ENCODE measurements at places on chromosomes 1 and 21. TPM values are rescaled to one million over a fixed set of nuclear protein-coding genes. Genes with fewer than 3 reads are reported as not detected.

Gene CATSPERE
- polyA plus RNA-seq = 0.83 TPM

Gene PTCH2
- polyA plus RNA-seq = 15.4 TPM

Gene CTSE
- polyA plus RNA-seq = 0.34 TPM

Gene ZSWIM5
- 0.55 TPM for polyA plus RNA-seq

Gene BTBD8
- 2.7 TPM for polyA plus RNA-seq

GRCh38 chr1:49356594-49356993 is 579.9 kb upstream of the BEND5 start:
- DNase-seq = no peak

GRCh38 chr1:115076384-115076915 is 12.9 kb downstream of the TSPAN2 start:
- DNase-seq = no peak

GRCh38 chr1:7552402-7552801 is 218.7 kb upstream of the VAMP3 start:
- no peak for DNase-seq

GRCh38 chr21:32413015-32413504 is 554 bp downstream of the EVA1C start:
- DNase-seq = no peak

GRCh38 chr1:74641161-74641560 is 32.4 kb downstream of the ERICH3 start:
- DNase-seq = no peak

DNA sequence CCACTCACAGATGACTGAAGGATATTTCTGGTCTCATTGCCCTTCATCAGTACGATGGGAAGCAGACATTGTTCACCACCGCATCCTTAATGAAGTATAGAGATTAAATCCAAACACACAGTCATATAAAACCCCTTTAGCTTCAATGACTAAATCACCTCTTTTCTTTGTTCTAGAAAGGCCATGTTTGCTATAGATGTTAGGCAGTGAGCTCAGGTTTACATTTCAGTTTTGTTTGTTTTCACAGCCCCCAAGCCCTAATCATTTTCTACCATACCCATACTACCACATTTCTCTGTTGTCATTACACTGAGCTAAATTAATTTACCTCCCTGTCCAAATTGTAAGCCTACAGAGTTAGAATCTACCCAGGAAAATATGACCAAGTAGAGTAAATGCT is 385.1 kb downstream of the NTNG1 start:
- no peak for DNase-seq

GRCh38 chr1:206793620-206794019 is 21.3 kb upstream of the IL10 start:
- no peak for DNase-seq

Measured in muscle of arm (tissue), 14 donors.